Mammary epithelial cell (primary cell): ENCODE measurements at places on chromosomes 4 and X. TPM values are rescaled to one million over a fixed set of nuclear protein-coding genes. Genes with fewer than 3 reads are reported as not detected.

Gene ATOH1
- polyA plus RNA-seq, result not detected

Gene BMPR1B
- polyA plus RNA-seq, result 1.1 TPM

Gene TCEAL7
- 4.0 TPM for polyA plus RNA-seq

Gene IL13RA2
- 2.9 TPM for polyA plus RNA-seq

Gene CCNA2
- 41.8 TPM for polyA plus RNA-seq

Gene SYP
- 0.09 TPM for polyA plus RNA-seq

Gene KLHL13
- 10.5 TPM for polyA plus RNA-seq

Gene YIPF6
- polyA plus RNA-seq, result 9.6 TPM

Gene TBX22
- polyA plus RNA-seq, result not detected

Gene GLRB
- 1.2 TPM for polyA plus RNA-seq

Gene ASMT
- polyA plus RNA-seq, result not detected

Gene MAGEA12
- polyA plus RNA-seq, result not detected

Gene FGB
- not detected for polyA plus RNA-seq

Gene SOX3
- polyA plus RNA-seq, result not detected

Gene FRMPD3
- 0.01 TPM for polyA plus RNA-seq

Gene ARR3
- polyA plus RNA-seq, result not detected

Gene HADH
- 42.9 TPM for polyA plus RNA-seq

Gene MAML3
- polyA plus RNA-seq, result 0.57 TPM

Gene PPM1K
- polyA plus RNA-seq, result 7.7 TPM

Gene TMSB15A
- polyA plus RNA-seq, result 0.83 TPM

Gene MAP3K15
- 0.05 TPM for polyA plus RNA-seq

Gene AMTN
- polyA plus RNA-seq, result not detected

Gene GLUD2
- polyA plus RNA-seq, result 0.45 TPM

Gene GJB1
- not detected for polyA plus RNA-seq
